ENCODE measurements at places on chromosomes 7 and 10.

- no peak for DNase-seq
Measured at GRCh38 chr7:76338298-76339084, 20.3 kb downstream of the YWHAG start.

DNA sequence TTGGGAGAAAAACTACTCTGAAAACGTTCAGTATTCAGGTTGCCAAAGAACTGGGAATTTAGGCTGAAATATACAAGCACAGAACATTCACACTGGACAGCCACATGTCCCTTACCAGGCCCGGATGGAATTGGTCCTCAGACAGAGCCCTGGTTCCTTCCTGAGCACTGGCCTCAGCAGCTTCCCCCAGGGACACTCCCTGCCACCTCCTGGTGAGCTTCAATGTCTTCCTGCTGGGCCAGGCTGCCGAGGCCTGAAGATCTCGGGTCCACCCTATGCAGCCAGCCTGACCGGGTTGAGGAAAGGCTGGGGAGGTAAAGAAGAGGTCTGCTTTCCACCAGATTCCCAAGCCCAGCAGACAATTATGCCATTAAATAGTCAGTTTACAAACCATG, 24.8 kb downstream of the LEP start:
- DNase-seq = no peak

DNA sequence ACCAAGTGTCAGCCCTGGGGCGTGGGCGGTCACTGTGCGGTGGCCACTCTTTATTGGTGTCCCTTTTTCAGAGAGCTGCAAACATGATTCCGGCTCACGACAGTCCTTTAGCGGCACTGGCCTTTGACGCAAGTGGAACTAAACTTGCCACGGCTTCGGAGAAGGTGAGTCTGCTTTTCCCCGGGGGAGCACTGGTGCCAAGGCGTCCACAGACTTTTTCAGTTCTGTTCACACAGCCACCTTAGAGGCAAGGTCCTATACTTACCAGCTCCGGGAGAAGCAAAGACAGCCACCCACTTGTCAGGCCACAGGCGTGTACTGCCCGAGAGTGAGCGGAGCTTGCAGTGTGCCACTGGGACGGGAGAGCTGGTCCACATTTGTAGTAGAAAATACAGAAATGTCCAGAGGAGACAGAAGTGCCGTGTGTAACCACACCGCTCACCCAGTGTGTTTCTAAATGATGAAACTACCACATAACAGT, 27.9 kb downstream of the WIPI2 start:
- no peak for DNase-seq

GRCh38 chr10:47364366-47364765, 16.2 kb downstream of the RBP3 start:
- no peak for DNase-seq

DNA sequence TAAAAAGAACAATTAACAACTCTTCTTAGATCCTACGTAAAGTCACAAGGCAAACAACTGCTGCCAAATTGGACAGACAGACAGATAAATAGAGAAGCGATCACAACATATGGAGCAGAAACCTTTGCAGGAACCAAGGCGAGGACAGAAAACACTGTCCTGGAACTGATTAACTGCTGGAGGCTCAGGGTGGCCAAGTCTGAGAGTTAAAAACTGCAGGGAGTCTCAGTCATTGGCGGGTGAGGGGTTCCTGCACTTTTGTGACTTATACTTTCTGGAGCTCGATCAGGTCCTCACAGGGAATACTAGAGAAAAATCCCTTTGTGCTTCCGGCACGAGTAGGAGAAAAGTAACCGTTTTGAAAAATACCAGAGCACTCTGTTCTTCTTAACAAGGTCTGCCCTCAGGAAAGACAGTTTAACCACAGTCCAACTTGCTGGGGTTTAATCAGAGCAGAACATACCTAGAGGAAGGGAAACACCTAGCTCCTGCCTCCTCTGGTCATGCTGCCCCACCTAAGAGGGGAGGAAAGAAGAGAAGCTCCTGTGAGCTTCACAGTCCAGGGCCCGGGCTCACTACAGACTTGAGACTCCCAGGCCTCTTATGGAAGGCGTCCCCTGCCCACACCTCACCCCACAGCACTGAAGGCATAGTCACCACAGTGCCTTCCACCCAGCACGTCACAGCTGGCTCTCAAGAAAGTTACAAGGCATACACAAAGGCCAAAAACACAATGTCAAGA, 74.9 kb downstream of the LARP4B start:
- no peak for DNase-seq

GRCh38 chr10:24708081-24708480, 15.6 kb downstream of the ARHGAP21 start:
- no peak for DNase-seq

GRCh38 chr10:7218968-7219367, 191.9 kb downstream of the SFMBT2 start:
- no peak for DNase-seq

All from activated CD4-positive, alpha-beta T cell treated with anti-CD3 and anti-CD28 coated beads for 48 hours (primary cell).